ENCODE measurements at places on chromosomes 12 and 14. TPM values are rescaled to one million over a fixed set of nuclear protein-coding genes. Genes with fewer than 3 reads are reported as not detected.

The FRMD6 gene
- 203 TPM for total RNA-seq

The POC1B gene
- 10.5 TPM for total RNA-seq

The TAS2R31 gene
- total RNA-seq = 0.68 TPM

The CBLN3 gene
- total RNA-seq = 1.3 TPM

The POP5 gene
- 26.9 TPM for total RNA-seq

The FOXG1 gene
- not detected for total RNA-seq

The FBXL14 gene
- 9.3 TPM for total RNA-seq

The TC2N gene
- total RNA-seq = 34.1 TPM

The SLC10A1 gene
- not detected for total RNA-seq

The PROX2 gene
- 0.42 TPM for total RNA-seq

The RABGGTA gene
- total RNA-seq = 69.4 TPM

The FOXA1 gene
- total RNA-seq = 9.0 TPM

The NEUROD4 gene
- not detected for total RNA-seq

The CLEC2A gene
- total RNA-seq = 80.5 TPM
